Hematopoietic multipotent progenitor cell treated with erythropoietin and hydrocortisone succinate and interleukin-3 and kit ligand, for 8 days (in vitro differentiated cells): ENCODE measurements at places on chromosomes 6 and 20.
A peak's percentile ranks its signal among the peaks of the same experiment; 100 is the strongest.

DNA sequence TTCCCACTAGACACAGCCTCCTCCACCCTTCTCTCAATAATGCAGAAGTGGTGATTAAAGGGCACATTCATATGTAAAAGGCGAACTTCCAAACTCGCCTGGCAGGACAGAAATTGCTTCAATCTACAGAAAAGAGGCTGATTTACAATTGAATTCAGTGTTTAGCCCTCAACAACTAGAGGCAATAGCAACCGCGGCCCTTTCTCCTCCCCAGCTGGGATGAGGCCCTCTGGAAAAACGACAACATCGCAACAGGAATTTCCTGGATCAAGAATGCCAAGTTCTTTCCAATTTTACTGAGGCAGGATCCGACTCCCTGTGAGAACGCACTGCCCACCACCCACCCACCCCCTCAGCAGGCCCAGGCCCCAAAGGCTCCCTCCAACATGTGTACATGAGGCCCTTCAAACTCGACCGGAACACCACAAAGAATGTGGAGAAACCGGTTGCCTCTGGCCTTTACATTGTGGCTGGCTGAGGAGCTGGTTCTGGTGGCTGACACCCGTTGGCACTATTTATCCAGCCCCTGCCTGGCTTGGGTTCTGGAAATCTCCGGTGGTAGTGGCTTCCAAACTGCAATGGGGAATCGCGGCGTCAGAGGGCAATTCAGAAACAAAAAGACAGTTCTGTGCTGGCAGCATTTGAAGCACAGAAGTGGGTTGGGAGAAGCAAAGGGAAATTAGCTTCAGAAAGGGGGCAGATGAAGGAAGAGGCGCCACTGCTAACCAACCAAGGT lies 36.8 kb downstream of the ZMYND8 start:
- no peak for DNase-seq

GRCh38 chr6:148382861-148383260 lies 40.2 kb downstream of the SASH1 start:
- DNase-seq = no peak

- no peak for DNase-seq
Measured at GRCh38 chr6:6785163-6785521, 196.6 kb downstream of the LY86 start.

DNA sequence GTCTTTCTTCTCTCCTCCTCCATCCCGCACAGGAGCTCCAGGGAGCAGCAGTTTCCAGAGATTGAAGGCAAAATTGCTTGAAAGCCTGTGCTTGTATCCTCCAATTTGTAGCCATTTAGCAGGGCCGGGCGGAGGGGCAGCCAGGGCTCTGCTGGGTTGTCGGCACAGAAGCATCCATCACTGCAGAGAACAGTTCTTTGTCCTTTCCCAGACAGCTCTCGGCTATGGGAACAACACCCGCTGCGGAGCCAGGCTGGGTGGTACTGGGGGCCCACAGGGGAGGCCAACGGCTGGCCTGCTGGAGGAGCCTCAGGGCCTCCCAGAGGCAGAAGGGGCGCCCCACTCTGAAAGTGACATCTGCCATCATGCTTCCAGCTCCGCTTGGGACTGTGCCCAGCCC lies 7.8 kb downstream of the HRH3 start:
- DNase-seq = no peak

DNA sequence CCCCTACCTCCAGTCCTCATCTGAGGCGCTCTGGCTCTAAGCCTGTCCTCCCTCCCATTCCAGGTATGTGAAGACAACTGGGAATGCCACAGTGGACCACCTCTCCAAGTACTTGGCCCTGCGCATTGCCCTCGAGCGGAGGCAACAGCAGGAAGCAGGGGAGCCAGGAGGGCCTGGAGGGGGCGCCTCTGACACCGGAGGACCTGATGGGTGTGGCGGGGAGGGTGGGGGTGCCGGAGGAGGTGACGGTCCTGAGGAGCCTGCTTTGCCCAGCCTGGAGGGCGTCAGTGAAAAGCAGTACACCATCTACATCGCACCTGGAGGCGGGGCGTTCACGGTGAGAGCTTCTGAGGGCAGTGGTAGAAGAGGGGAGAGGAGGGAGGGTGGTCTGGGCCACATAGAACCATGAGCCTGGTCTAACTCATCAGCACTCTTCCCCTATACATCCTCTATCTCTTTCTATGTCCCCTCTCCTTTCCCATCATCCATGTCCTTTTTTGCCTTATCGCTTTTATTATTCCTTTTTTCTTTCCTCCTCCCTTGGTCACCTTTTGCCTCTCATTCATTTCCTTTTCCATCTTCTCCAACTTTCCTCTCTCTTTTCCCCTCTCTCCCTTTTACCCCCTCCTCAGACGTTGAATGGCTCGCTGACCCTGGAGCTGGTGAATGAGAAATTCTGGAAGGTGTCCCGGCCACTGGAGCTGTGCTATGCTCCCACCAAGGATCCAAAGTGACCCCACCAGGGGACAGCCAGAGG lies 3.5 kb downstream of the RING1 start:
- no peak for DNase-seq

DNA sequence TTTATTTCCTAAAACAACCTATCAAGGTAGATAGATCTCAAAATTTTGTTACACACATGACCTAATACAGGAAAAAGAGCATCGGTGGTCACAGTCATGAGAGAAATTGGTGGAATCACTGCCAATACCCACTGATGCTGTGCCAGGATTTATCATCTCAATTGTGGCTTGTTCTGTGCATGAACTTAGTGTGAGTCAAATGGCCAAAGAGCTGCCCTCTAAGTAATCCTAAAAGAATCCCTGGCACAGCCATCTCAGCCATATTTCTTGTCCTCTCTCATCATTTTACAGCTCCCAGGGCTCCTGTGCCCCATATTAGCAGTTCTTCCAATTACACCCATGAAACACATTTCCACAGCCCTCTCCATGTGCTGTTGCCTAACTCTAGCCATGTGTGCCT lies 6.1 kb downstream of the GSTA5 start:
- DNase-seq = no peak

- DNase-seq = peak; percentile 68
Measured at GRCh38 chr6:16316741-16317251, 78.4 kb downstream of the GMPR start.

GRCh38 chr6:137744877-137745276 lies 122.2 kb upstream of the TNFAIP3 start:
- DNase-seq = no peak

- no peak for DNase-seq
Measured at GRCh38 chr6:146364816-146365594, 178.6 kb upstream of the RAB32 start.

GRCh38 chr6:109360791-109361190 lies 21.5 kb downstream of the CD164 start:
- no peak for DNase-seq

- DNase-seq = peak; percentile 26
Measured at GRCh38 chr6:35298625-35299140, 1.1 kb downstream of the DEF6 start.
